Aorta (tissue), 5 donors: ENCODE measurements at places on chromosomes 7 and 10. TPM values are rescaled to one million over a fixed set of nuclear protein-coding genes. Genes with fewer than 3 reads are reported as not detected.

NPFFR1 gene
- total RNA-seq = 0.06 TPM

UCMA gene
- total RNA-seq = not detected

DLX5 gene
- 1.4 TPM for total RNA-seq

C7orf33 gene
- total RNA-seq = not detected

FEZF1 gene
- total RNA-seq = not detected

CYP3A7 gene
- total RNA-seq = not detected

NKX1-2 gene
- not detected for total RNA-seq

GIMAP5 gene
- total RNA-seq = 29.4 TPM

ASB15 gene
- total RNA-seq = not detected

HTR5A gene
- not detected for total RNA-seq
